NCI-H1930 (cell line): ENCODE measurements at places on chromosomes 3 and 15.
A peak's percentile ranks its signal among the peaks of the same experiment; 100 is the strongest.

GRCh38 chr3:177126015-177126773 lies 71.1 kb downstream of the TBL1XR1 start:
- DNase-seq: no peak

DNA sequence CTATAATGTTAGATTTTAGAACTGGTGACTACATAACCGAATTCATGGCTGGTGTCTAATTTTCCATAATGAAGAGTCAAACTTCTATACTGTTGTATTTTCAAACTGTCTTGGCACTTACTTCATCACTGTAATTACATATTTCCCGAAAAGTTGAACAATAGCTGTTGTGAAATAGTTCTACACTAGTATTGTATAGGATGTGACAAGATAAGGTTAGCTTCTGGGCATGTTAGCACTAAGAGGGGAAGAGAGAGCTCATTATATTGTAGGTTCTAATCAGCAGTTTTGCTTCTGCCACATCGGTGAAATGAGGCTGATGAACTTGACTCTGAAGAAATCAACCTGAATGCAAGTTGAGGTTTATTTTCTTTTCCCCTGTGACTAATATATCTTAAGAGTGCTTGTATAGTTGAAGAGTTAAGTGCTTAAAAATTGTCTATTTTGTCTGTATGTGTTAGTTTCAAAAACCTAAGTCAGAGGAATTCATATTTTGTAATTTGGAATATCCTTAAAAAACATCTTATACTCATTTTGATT lies 8.9 kb downstream of the GYG1 start:
- no peak for DNase-seq

- no peak for DNase-seq
Measured at GRCh38 chr3:126578702-126579101, 20.0 kb upstream of the C3orf22 start.

- peak; percentile 34 for DNase-seq
Measured at GRCh38 chr3:94961423-94962100, 898.7 kb downstream of the NSUN3 start.

- DNase-seq: no peak
Measured at GRCh38 chr3:5198986-5199731, 11.7 kb downstream of the EDEM1 start.

- DNase-seq: no peak
Measured at GRCh38 chr15:48625126-48625525, 20.4 kb downstream of the FBN1 start.
